CD4-positive, alpha-beta T cell (primary cell): ENCODE measurements at places on chromosomes 4 and X. TPM values are rescaled to one million over a fixed set of nuclear protein-coding genes. Genes with fewer than 3 reads are reported as not detected.
A peak's percentile ranks its signal among the peaks of the same experiment; 100 is the strongest.

GLOD5 gene
- not detected for total RNA-seq

FAM9C gene
- not detected for total RNA-seq

- no peak for DNase-seq
Measured at GRCh38 chr4:6062133-6062532, 43.9 kb upstream of the C4orf50 start.

UGT2B11 gene
- not detected for total RNA-seq

GRCh38 chrX:96985046-96985445 lies 101.3 kb downstream of the RPA4 start:
- no peak for DNase-seq

GSPT2 gene
- total RNA-seq = 6.8 TPM

GRCh38 chrX:133921764-133922389 lies 63.5 kb downstream of the GPC3 start:
- peak; percentile 19 for DNase-seq

DNA sequence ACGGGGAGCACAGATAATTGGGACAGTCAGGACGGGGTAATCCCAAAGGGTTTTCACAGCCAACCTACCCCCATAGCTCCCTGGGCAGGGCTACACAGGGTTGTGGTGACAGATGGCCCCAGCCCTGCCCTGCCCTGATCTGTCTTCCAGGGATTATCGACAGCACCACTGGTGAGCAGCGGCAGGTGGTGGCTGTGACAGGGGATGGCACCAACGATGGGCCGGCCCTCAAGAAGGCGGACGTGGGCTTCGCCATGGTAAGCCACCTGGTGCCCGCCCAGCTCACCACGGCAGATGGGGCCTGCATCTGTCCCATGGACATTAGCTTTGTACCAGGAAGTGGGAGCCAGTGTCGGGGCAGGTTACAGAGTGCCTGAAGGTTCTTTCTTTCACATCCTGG lies 39.3 kb downstream of the ATP2B3 start:
- DNase-seq = no peak

GRCh38 chrX:20267607-20267930 lies 860 bp upstream of the RPS6KA3 start:
- DNase-seq = no peak

ANKRD50 gene
- total RNA-seq = 0.36 TPM

DNA sequence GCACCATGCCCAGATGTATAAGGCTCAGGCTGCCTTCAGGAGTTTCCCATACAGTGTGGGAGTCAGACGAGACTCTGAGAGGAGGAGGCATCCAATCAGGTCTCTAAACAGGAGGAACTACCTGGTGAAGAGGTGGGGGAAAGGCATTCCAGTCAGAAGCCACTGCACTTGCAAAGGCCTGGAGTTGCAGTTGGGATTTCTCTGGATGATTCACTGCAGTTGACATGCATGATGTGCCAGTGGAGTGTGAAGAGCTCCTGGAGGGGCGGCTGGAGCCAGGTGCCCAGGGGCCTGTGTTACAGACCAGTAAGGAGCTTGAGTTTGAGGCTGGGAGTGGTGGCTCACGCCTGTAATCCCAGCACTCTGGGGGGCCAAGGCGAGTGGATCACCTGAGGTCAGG lies 339.1 kb downstream of the ARHGAP10 start:
- no peak for DNase-seq

DNA sequence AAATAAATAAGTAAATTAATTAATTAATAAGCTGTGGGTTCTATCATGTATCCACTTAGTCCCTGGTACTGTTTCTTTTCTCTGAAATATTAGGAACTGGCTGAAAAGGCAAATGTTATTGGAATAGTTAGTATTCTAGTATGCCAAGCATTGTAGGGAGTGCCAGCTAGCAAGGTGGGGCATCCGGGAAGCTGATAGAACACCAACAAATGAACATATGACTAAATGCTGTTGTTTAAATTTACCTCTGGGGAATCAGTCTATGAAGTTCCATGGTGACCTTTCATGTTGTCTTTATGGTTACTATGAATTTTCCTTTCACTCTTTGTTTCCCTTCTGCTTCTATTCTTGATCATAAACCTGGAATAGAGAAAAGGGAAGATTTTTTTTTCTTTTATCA lies 32.7 kb downstream of the NUDT6 start:
- no peak for DNase-seq

SH3D19 gene
- 0.27 TPM for total RNA-seq

DNA sequence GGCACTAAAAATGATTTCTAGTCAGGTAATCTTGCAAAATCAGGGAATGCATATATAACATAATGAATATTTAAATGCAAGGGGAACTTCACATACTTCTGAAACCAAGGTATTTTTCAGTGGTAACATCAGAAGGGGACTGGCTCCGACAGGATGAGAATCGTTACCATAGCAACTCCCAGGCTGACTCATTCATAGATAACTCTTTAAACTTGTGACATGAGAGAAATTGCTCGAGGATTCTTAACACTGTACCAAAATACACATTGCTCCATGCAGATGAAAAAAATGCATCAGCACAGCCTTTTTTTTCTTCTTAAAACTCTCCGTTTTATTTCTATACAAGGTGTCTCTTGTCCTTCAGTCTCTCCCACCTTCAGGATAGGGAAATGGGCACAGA lies 114.3 kb downstream of the GABRB1 start:
- no peak for DNase-seq

DNA sequence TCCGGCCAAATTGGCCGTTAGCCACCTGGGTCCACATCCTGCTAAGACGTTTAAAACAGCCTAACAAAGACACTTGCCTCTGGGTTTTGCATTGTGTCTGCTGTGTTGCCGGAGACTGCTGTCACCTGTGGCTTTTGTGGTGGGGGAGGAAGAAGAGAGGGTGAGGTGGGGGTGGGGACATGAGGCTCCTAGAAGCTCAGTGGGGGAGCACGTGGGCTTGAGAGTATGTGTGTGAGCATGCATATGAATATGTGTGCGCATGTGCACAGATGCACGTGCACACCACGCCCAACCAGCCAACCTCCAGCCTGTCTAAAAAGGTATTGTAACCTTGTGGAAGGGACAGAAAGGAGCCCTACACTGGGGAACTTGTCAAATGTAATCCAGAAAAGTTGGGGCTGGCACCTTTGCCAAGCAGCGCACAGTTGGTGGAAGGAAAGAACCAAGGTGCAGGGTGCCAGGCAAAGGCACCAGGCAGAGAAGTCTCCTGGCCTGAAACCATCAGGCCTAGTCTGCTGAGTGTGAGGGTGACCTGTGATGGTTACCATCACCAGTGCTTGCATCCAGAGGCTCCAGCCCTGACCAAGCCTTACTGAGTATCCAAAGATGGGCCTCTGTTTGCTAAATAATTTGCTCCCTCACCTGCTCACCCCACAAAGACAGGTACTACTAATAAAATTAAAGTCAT lies 10.1 kb upstream of the SASH3 start:
- DNase-seq = peak; percentile 68

DNA sequence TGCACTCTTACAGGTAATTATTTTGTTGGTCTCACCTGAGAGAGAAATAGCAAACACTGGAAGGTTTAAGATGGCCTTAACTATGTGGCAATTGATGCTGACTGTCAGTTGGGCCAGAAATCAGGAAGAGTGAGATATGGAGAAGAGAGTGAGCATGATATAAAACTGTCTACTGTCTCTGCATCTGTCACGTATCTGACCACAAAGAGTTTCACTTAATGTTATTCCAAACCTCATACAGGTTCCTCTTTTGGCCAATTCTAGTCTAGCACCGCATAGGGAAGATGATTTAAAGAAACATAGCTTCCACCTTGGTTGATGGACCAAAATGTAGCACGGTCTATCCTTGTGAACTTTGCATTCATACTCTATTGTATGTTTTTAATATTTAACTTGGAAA lies 381.0 kb upstream of the BOD1L1 start:
- DNase-seq = no peak

GRCh38 chr4:148034813-148035212 lies 302.9 kb downstream of the ARHGAP10 start:
- no peak for DNase-seq

DNA sequence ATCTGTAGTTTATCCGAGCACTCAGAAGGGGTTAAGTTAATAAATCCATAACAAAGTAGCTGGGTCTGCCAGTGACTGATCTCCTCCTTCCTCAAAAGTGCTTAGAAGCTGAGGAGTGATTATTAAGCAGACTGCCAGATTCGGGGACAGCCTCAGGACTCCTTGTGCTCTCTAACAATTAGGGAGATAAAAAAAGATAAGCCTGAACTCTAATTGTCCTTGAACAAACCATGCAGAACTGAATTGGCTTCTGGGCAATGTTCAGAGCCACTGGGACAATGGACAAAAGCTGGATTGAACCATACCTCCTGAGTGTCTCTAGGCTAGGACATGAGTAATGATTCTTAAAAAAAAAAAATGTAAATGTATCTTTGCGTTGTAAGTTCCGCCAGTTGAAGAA lies 22.7 kb upstream of the GRPR start:
- DNase-seq = no peak

MXRA5 gene
- not detected for total RNA-seq

DNA sequence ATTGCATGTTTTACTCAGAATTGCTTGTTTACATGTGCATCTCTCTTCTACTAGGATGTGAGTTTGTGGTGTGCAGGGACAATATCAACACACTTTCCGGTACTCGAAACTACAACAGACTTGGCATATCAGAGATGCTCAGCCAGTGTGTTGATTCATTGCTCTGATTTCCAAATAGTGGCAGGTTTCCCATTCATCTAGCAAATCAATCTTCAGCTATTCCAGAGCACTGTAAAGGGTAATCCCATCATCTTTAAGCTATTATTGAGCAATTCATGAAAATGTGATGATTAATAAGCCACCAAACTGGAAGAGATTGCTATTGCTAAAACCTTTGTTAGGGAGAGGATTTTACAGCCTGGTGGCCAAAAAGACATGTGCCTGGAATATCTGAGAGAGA lies 574.2 kb upstream of the CPEB2 start:
- no peak for DNase-seq

DNA sequence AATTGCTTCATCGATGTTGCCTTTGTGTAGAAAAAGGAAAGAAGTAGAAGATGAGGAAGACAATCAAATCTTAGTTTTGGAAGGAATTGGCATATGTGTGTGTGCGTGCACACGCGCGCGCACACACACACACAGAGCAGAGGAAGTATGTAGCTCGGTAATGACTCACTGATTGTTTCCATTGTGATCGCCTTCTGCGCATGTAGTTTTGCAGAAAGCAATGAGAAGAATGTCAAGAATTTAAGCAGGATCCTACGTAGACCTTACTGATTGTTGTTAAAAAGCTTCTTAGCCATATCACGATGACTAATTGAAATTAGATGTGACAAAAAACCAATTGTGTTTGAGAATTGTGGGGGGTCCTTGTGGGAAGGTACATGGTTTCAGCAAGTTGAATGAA lies 12.8 kb upstream of the LIMCH1 start:
- no peak for DNase-seq

GRCh38 chr4:24559889-24560288 lies 24.5 kb downstream of the DHX15 start:
- no peak for DNase-seq

- DNase-seq = no peak
Measured at GRCh38 chrX:37998586-37999262, 7.6 kb upstream of the SYTL5 start.

PWWP3B gene
- not detected for total RNA-seq

GRCh38 chr4:106364282-106364681 lies 4.3 kb downstream of the GIMD1 start:
- DNase-seq = no peak

DNA sequence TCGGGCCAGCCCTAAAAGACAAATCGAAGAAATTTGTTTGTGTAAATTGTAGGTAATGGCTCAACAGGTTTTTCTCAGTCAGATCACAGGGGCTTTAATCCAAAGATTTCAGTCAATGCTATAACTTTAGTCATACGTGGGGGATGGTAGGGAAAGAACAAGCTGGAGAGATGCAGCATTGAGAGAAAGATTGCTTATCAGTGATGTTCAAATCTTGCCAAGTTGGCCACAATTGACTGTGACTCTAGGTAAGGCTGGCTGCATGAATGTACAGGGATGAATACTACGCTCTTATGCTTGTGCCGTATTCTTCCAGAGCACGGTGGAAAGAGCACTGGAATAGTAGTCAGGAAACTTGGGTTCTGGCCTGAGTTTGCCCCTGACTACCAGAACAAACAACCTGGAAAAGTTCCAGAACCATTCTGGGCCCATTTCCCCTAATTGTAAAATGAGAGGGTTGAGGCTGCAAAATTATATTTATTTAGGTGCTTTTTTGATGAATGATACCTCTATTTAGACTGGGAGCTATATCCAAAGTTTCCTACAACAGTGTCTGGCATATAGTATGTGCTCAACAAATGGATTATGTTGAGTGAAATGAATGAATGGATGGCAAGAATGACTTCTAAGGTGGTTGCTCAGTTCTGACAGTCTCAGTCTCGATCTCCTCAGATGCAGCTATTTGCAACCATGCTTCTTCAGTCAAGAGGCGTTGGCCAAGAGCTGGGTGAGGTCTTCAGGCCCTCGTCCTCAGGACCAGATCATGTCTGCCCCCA lies 44.4 kb downstream of the TSC22D3 start:
- DNase-seq = no peak

DNA sequence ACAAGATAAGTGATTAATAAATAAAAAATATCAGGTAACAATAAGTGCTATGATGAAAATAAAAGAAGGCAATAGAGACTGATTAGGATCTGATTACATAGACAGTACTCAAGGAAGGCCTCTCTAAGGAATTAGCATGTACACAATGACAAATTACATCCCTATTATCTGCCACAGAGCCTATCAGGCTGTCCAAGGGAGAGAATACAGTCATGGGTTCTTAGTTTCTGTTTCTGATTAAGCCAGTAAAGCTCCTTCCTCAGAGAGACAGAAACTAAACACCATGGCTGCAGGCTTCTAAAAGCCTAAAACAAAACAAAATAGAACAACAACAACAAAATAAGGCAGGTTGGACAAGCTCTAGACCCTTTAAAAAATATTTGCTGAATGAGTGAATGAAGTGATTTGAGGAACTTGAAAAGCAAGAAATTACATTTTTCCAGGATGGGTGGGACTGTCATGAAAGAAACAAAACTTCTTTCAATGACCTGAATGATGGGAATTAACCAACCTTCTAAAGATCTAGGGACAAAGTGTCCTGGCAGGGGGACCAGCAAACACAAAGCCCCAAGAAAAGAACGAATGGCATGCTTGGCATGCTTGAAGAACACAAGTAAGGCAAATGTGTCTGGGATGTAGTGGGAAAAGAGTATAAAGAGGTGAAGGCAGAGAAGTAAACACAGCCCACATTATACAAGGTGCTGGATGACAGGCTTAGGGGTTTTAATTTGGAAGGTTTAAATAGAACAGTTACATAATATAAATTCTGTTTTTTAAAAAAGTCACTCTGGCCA lies 44.1 kb downstream of the NAA11 start:
- no peak for DNase-seq

DNA sequence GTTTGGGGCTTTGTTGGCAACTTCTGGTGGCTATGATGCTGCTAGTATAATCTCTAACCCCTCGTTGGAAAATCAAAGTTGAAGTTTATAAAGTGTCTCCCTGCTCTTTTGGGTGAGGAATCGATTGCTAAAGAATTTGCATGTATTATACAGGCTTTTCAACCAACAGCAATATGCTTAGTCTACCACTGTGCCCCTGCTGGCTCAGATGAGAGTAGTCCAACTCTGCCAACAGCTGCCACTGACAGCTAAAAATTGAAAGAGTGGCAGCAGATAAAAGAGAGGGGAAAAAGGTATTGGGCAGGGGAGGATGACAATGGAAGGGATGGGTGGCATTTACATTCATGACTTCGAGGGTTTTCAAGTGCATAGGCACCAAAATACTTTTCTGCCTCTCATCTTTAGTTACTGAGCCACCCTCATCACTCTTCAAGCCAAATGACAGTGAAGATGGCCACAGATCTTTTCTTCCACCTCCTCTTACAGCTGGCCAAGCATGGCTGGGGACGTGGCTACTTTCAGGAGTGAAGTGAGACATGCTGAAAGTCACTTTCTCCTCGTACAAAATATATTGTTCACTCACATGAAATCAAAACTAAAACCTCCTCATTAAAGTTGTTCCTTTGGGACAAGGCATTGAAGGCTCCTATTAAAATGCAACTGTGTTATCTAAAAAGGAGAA lies 2.7 kb upstream of the GRIA3 start:
- DNase-seq = no peak
